NCI-H524 (cell line): ENCODE measurements at places on chromosomes 2 and 18.

DNA sequence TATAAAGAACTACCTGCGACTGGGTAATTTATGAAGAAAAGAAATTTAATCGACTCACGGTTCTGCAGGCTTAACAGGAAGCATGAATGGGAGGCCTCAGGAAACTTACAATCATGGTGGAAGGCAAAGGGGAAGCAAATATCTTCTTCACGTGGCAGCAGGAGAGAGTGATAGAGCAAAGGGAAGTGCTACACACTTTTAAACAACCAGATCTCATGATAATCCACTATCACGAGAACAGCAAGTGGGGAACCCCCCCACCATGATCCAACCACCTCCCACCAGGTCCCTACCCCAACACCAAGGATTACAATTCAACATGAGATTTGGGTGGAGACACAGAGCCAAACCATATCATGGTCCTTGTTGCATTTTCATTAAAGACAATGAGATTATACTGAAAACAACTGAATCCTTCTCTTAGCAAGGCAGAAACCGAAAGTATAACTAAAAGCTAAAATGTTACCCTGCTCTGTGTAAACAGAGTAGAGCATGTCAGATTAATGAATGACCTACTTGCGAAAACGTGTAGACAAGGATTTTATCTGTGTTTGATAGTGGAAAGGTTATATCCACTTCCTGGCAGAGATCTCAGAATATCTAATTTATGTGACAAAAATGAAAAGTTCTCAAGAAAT, 60.1 kb upstream of the RBBP8 start:
- no peak for DNase-seq

DNA sequence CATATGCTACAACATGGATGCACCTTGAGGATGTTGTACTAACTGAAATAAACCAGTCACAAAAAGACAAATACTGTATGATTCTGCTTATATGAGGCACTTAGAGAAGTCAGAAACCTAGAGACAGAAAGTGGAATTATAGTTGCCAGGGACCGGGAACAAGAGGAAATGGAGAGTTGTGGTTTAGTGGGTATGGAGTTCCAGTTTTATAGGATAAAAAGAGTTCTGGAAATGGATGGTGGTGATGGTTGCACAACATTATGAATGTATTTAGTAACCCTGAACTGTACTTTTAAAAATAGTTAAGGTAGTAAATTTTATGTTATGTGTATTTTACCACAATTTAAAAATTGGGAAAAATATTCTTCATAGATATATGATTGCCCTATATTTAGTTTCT, 97.7 kb downstream of the DPP4 start:
- no peak for DNase-seq

GRCh38 chr2:201891676-201892075, 85.3 kb downstream of the CDK15 start:
- no peak for DNase-seq

GRCh38 chr2:167544602-167545001, 656.3 kb downstream of the XIRP2 start:
- no peak for DNase-seq

GRCh38 chr2:105446501-105446900, 47.6 kb upstream of the FHL2 start:
- DNase-seq: no peak

DNA sequence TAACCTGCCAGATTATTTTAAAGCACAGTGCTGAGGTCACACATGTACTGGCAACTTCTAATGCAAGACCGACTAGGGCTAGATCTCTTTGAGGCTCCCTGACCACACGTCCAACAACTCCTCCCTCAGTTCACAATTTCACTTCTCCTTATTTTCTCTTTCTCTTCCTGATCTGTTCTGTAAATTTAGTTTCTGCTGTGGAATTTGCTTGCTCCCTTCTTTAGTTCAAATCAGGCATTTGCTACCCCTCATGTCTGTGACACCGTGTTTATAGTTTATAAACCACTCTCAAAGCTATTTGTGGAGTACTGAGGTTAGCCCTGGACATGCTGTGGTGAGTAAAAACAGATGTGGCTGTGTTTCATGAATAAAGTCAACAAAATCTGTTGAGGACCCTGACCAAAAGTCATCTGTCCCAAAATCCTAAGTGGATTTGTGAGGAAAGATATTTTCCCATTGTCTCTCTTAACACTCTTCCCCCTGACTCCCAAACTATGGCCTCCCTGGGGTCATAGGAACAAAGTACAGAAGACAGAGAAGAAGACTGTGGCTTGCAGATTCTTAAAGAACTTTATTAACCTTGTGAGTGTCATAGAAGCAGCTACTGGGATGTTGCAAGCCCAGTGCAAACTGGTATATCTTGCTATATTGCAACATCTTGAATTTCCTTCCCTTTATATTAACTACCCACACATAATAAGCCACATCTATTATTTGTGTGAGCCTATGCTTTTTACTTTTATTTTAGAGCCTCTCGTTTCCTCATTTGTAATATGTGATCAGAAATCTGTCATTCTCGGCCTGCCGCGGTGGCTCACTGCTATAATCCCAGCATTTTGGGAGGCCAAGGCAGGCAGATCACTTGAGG, 3.5 kb upstream of the NAGK start:
- no peak for DNase-seq

- no peak for DNase-seq
Measured at GRCh38 chr2:693606-694005, 16.4 kb upstream of the TMEM18 start.

DNA sequence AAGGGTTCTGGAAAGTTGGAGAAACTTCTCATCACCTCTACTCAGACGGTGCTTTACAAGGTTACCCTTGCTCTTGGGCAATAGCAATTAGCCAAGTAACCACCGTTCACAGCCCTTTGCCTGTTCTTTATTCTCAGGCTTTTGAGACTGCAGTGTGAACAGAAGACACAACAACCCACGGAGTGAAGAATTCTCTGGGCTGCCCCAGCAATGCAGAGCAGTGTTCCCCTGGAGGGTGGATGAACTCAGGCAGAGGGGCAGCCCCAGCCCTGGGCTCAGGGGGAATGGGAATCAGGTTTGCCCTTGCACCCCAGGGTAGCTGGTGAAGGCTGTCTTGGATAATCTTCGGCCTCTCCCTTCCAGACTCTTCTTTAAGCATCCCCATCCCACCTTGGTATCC, 69.1 kb downstream of the MCFD2 start:
- no peak for DNase-seq

DNA sequence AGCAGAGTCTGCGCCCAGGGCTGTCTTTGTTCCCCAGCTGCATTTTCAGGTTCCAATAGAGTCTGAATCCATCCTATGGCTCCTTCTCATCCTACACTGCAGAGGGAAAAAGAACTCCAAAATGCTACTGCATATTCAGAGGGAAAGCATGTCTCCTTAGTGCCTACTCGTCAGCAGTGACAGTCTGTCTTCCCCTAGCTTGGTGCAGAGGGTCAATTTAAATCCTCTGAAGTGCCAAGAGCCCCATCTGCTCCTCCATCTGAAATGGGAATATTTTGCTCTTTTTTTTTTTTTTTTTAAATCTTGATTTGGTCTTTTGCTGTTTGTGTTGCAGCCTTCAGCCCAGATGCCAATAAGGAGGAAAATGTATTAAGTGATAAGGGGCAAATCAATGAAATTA, 199.3 kb downstream of the RNF144A start:
- DNase-seq: peak; percentile 97

GRCh38 chr2:48693645-48694044, 61.9 kb downstream of the LHCGR start:
- DNase-seq: no peak

DNA sequence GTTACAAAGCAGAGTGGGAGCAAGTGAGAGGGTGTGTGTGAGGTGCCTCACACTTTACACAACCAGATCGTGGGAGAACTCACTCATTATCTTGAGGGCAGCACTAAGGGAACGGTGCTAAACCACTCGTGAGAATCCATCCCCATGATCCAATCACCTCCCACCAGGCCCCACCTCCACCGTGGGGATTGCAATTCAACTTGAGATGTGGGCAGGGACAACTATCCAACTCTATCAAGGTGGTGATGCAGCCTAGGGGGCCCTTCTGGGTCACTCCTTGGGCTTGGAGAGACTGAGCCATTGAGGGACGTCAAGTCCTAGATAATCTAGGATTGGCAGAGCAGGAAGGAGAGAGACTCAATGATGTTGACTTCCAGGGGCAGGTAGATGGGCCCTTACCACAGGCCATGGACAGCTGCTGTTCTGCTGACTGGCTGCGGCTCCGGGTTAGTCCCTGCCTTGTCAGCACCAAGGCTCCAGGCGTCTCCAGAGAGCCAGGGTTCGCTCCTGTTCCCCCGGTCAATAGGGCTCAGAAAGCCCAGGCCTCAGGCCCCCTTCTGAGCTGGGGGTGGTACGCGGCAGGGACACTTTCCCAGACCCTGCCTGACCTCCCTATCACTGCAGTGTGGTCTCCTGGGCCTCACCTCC, 193.2 kb upstream of the HS6ST1 start:
- DNase-seq: no peak

DNA sequence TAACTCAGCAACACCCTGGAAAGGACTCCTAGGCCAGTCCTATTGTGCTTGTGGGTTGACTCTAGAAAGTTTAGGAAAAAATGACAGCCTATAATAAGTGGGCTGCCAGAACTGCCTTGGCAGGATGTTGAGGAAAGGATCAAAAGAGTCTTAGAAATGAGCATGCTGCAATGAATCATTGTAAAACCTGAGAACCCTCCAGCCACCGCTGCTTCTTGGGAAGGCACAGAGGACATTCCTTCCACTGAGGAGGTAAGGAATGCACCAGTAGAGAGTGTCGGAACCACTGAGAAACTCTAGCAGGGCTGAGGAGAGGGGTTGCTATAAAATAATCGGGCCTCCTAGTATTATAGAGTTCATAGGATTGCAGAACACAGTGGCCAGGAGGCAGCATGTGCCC, 146.7 kb upstream of the SMIM21 start:
- no peak for DNase-seq

DNA sequence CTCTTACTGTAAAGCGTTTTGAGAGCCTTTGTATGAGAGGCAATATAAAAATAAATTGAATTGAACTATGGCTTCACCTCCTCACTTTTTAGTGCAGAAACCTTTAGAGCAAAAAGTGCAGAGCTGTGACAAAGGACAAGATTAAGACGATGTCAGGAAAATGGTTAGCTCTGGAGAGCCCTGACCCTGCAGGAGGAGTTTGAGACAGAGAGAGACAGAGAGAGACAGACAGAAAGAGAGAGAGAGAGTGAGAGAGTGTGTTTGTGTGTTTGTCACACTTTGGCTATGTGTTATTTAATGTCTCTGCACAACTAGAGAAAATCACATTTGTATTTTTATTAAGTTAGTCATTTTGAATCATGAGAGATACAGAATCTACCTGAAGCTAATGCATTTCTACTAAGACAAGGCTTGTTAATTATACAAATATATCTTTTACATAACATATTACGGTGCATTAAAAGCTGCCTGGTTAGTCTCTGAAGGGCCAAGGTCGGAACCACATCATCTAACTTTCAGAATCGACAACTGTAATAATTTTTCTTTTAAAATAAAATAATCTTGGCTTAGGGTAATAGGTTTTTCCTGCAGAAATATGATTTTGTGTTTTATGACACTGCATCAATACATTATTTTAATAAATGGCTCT, 423.5 kb upstream of the ZEB2 start:
- no peak for DNase-seq

GRCh38 chr2:225156853-225157451, 114.7 kb upstream of the DOCK10 start:
- DNase-seq: no peak

DNA sequence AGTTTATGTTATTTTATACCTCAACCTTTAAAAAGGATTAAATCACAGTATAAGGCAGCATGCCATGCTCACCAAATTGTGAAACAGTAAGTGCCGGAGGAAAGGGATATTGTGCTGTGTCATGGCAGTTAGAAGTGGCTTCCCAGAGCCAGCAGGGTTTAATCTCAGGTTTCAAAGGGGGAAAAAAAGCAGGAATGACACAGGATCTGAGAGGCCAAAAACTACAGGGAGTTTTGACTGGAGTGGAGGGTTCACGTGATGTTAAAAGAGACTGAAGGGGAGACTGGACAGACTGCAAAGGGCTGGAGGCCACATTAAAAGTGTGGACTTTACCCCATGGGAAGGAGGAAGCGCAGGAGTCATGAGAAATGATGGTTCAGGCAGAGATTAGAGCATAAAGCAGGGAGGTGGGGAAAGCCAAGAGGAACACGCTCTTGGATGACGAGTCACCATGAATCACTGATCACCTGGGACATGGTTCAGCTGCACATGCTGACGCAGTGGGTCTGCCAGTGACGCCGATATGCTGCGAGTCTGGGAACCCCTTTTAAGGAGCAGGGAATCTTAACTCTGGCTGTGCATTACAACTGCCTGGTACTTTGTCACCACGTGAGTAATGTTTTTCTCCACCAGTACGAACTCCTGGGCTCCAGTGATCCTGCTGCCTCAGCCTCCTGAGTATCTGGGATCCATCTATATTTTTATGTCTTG, 6.1 kb downstream of the CHMP1B start:
- no peak for DNase-seq

GRCh38 chr2:229610333-229610732, 104.0 kb downstream of the DNER start:
- no peak for DNase-seq

GRCh38 chr18:35624146-35624545, 42.6 kb downstream of the GALNT1 start:
- DNase-seq: no peak

DNA sequence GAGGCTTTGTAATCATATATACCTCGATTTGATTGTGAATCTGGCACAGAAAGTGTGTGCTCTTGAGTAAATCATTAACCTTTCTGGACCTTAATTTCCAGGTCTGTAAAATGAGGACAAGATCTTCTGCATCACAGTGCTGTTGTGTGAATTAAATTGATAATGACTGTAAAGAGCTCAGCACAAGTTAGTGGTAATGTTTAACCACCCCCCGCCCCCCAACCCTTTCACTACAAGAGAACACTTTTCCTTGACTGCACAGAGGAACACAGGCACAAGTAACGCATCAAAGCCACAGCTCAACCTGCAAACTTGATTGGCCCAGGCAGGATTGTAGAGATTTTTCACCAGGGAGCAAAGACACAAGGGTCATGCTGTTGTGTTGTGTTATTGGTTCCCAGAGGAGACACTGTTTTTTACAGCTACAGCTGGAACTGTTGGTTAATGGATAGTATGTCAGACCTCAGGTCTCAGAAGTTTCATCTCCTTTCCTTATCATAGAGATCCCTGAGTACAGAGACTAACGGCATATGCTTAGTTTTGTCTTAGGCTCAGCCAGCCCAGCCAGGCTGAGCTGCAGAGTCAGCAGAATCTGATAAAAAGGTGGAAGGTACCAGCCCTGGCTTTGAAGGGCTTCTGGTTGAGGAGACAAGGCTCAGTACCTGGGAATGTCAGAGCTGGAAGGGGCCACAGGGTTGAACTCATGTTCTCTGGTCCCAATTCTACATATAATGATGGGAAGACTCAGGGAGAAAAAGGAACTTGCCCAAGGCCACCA, 10.6 kb downstream of the SETBP1 start:
- DNase-seq: no peak
